ENCODE measurements at places on chromosomes 4 and X.
A peak's percentile ranks its signal among the peaks of the same experiment; 100 is the strongest.

DNA sequence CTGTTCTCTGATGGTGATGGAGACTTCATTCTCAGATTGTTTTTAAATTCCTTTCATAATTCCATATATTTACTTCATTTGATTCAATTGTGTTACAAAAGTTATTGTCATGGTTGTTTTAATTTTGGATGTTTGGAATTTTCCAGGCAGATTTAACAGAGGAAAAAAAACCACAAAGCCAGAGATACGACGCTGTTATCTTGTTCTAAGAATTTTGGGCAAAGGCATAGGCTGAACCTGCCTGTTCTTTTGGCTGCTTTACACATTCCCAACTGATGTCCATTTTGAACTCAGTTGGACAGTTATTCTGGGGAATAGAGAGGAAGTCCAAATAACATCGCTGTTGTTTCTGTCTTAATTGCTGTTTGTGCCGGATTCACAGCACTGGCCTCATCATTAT, 65.7 kb downstream of the LINC00632 start:
- DNase-seq, result no peak

DNA sequence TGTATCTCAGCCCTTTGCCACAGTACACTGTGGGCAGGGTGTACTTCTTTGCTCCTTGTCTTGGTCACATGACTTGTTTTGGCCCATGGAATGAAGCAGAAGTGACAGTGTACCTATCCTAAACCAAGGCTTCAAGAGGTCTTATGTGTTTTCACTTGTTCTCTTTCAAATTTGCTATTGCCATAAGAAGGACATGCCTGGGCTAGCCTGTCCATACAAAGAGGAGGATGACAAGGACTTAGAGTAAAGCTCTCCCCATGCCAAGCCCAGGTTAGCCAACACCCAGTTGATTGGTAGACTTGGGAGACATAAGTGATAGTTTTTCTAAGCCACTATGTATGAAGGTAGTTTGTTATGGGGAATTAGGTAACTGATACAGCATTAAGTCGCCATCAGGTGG, 141.1 kb upstream of the MID1 start:
- no peak for DNase-seq

DNA sequence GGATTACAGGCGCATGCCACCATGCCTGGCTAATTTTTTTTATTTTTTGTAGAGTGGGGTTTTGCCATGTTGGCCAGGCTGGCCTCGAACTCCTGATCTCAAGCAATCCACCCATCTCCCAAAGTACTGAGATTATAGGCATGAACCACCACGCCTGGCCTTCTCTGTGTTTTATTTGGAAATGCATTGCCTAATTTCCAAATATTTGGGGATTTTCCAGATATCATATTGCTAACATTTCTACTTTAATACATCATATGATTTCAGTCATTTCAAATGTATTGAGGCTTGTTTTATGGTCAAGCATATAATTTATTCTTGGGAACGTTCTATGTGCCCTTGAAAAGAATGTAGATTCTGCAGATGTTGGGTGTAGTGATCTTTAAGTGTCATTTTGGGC, 38.8 kb downstream of the FGF2 start:
- DNase-seq, result no peak

GRCh38 chrX:375181-376036, 11.3 kb downstream of the PPP2R3B start:
- DNase-seq, result no peak

GRCh38 chrX:11321986-11322385, 28.8 kb downstream of the AMELX start:
- no peak for DNase-seq

GRCh38 chr4:20618731-20619130, 81.5 kb upstream of the PACRGL start:
- DNase-seq, result no peak

DNA sequence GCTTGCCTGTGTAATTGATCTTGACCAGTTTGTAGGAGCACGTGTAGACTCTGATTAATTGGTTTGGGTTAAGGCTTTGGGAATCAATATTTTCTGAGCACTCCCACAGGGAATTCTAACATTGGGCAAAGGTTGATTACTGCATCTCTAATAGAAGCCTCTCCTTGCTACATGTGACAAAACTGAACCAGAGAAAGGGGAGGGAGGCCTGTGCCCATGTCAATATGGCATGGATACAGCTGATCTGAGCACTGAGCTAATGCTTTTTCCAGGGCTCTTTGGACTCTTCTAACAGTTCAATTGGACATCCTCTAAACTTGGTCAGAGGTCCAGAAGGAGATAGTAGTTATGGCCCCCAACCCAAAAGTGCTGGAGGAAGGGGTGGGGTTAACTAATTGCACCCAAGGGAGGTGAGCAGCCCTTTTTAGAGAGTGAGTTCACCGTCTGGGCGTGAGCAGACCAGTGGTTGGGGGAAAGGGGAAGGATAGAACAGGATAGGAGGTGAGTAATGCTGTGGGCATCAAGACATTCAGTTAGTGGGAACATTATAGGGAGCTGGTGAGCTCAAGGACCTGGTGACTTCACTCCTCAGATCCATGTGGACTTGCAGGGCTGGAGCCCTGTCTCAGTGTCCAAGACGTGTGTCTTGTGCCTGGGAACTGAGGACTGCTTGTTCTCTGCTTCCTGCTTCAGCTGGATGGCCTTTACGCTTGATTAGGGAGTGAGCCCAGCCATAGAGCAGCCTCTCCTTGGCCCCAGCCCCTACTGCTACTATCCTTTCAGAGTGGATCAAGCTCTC, 22.8 kb downstream of the MSN start:
- no peak for DNase-seq

DNA sequence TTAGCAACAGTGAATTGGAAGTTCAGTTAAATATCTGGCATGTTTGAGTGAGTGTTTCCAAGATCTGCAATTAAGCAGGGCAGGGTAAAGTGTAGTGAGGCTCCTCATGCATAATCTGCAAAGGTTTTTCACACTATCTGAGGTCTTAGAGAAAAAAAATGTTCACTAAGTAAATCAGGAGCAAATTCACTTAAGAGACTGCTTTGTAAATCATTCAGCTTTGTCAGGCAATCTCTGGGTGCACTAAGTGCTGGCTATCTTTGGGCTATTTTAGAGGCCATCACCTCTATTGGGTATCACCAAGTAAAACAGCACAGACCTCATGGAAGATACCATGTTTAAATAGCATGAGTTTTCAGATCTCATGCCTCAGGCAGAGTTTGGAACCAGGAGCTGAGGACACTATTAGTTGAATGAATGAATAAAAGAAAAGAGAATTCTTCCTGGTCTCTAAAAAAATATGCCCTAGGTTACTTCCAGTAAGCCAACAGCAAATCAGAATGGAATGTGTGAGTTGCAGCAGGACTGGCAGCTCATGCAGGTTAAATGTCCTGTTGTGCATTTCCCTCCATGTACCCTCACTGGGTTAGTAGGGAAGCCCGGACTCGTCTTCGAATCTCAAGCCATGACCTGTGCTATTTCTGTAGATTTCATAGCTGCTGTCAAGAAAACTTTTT, 195.3 kb downstream of the KCNIP4 start:
- DNase-seq, result no peak

DNA sequence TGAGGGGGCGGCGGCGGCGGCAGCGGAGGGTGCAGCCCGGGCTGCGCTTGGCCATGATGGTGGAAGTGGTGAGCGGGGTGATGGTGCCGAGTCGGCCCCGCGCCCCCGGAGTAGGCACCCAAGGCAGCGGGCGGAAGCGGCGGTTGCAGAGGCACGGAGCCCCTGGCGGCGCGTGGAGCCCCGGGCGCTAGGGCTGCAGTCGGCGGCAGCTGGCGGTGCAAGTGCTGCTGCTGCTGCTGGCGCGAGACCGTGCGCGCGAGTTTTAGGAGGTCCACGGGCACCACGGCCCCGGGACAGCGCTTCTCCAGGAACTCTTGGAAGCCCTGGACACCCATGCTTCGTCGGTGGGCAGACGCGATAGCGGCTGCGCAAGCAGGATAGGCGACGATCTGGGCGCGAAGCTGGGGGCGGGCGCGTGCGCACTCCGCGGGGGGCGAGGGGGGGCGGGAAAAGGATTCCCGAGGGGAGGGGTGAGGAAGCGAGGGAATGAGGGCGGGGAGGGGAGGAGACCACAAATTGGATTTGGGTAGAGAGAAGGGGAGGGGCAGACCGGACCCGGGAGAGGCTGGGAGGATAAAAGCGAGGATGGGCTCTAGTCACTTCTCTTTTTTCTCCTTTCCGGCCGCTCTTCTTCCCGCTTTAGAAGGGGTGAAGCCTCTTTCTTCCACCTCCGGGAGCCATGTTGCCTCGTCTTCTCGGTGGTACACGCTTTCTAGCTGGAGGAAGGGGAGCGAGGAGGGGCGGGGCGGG, at the start of gene FAM120C:
TSS of gene FAM120C (minus strand) at position 391 of the 750 bp plus-strand sequence. CDS start at position 335, 56 bp downstream.
- peak; percentile 33 for DNase-seq

GRCh38 chr4:184406958-184407391, 67.4 kb downstream of the IRF2 start:
- DNase-seq, result no peak

DNA sequence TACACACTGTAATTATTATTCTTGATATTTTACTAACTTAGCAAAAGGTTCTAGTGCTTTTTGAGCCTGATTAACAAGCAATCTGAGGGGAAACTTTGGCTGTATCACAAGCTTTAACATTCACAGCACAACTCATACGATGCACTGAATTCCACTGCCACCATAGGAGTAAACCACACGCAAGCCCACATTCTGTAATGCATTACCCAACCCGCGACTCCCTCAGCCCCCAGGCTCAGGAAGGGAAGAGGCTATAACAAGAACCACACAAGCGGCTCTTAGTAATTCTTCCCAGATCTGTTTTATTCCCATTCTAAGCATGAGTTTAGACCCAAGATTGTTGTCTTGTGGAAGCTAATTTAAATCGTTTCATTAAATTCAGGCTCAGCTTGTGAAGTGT, 138.5 kb upstream of the TBL1X start:
- DNase-seq, result no peak

DNA sequence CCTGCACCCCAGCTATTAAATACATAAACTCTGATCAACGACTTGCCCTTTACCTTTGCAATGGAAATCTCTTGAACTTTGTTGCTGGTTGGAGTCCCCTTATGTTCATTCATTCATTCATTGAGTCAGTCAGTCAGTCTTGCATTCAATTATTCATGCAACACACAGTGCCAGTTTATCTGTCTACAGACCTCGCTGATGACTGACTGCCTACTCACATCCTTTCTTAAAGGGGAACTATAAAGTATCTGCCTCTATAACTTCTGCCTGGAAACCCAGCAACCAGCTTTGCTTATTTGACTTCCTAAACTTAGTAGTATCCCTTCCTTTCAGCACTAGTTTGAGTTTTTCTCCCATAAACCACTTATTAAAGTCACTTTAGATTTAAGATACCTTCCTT, 620.8 kb upstream of the ADGRL3 start:
- no peak for DNase-seq

GRCh38 chr4:7434766-7435150, at the start of gene PSAPL1:
PSAPL1 (minus strand) TSS chr4:7434930; CDS start chr4:7434879, 51 bp downstream.
- peak; percentile 46 for DNase-seq

- DNase-seq, result no peak
Measured at GRCh38 chrX:19827088-19827487, 60.3 kb downstream of the SH3KBP1 start.

- no peak for DNase-seq
Measured at GRCh38 chrX:71147496-71148277, 3.0 kb downstream of the NLGN3 start.

- no peak for DNase-seq
Measured at GRCh38 chrX:153884590-153884989, 1.4 kb downstream of the L1CAM start.

- no peak for DNase-seq
Measured at GRCh38 chr4:20512985-20513384, 187.3 kb upstream of the PACRGL start.

DNA sequence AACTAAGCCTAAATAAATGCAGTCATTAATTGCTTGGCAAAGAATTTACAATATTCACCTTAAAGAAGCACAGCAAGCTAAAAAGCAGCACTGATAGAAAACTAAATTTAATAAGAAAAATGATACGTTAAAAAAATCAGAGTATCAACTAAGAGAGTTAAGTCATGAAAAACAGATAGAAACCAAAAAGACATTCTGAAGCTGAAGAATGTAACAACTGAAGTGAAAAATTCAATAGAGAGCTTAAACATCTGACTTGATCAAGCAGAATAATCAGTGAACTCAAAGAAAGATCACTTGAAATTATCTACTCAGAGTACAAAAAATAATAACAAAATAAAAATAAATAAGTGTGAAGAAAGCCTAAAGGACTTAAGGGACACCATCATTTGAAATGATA, 588.0 kb upstream of the HS3ST1 start:
- no peak for DNase-seq

DNA sequence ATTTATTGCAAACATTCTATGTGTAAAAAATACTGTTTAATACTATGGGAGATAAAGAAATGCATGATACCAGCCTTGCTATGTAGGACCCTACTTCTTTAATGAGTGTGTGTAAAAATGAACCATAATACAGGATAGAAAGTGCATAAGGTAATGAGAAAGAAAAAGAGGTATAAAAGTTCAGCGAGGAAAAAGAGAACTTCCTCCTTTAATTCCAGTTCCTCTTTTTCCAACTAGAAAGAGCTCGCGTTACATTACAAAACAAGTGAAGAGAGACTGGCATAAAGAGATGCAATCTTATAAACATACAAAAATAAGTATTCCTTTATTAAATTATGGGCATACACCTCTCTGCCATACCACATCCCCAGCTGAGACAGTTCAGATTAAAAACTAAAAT, 77.4 kb downstream of the ANKRD17 start:
- no peak for DNase-seq

GRCh38 chrX:15985937-15986336, 131.3 kb upstream of the AP1S2 start:
- no peak for DNase-seq

- DNase-seq, result no peak
Measured at GRCh38 chr4:88090898-88091297, 67.5 kb downstream of the ABCG2 start.

GRCh38 chr4:144353292-144353691, 212.8 kb upstream of the GYPA start:
- no peak for DNase-seq

DNA sequence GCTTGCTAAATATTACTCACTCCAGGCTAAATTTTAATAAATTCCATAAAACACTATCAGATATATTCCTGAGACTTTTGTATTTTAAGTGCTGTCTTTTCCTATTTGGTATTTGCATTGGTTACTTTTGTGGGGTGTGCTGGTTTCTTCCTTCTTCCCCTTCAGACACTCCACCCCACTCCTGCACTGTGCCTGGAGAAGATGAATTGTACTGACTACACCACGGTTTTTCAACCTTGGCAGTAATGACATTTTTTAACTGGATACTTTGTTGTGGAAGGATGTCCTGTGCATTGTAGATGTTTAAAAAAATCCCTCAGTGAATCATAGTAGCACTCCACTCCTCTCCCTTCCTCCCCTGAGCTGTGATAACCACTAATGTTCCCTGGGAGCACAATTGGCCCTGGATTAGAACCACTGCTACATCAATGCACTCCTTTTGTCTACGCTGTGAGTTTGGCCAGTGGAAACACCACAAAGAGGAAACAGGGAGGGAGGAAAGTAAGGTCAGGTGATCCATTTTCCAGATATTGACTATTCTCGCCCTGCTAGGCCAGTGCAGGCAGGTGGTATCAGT, 36.3 kb downstream of the SNCA start:
- no peak for DNase-seq

- no peak for DNase-seq
Measured at GRCh38 chr4:2408401-2408958, 10.0 kb downstream of the ZFYVE28 start.
